ENCODE measurements at places on chromosomes 6 and 20. TPM values are rescaled to one million over a fixed set of nuclear protein-coding genes. Genes with fewer than 3 reads are reported as not detected.

NKX2-2 gene
- not detected for total RNA-seq

GRCh38 chr6:141267420-141267819, 865.3 kb upstream of the GJE1 start:
- DNase-seq = no peak

GRCh38 chr6:157187182-157188083, 135.9 kb downstream of the TMEM242 start:
- DNase-seq = no peak

- DNase-seq = no peak
Observed at GRCh38 chr6:119800526-119800925, 451.0 kb upstream of the MAN1A1 start.

- DNase-seq = no peak
Observed at GRCh38 chr20:4666001-4666479, 55.7 kb upstream of the PRND start.

- DNase-seq = peak; percentile 24
Observed at GRCh38 chr6:135962731-135963130, 111.2 kb downstream of the PDE7B start.

Data from breast epithelium (tissue), 4 donors.